CD8-positive, alpha-beta T cell (primary cell): ENCODE measurements at places on chromosomes 3 and 15.

DNA sequence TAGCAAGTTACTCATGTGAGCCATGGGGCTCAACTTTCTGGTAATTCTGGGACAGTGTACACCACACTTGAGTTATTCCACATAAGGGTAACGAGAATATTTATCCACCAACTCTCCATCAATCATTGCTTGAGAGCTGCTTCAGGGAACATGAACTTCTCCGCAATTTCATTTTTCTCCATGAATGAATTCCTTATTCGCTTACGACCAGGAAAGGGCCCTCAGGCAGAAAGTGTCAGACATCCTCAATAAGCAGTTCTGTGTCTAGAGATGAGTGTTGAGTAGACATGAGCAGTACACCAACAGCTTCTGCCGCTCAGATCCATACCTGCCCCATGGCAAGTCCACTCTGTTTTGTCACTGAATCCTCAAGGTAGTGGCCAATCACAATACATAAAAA lies 24.8 kb upstream of the IQCF2 start:
- DNase-seq = no peak

DNA sequence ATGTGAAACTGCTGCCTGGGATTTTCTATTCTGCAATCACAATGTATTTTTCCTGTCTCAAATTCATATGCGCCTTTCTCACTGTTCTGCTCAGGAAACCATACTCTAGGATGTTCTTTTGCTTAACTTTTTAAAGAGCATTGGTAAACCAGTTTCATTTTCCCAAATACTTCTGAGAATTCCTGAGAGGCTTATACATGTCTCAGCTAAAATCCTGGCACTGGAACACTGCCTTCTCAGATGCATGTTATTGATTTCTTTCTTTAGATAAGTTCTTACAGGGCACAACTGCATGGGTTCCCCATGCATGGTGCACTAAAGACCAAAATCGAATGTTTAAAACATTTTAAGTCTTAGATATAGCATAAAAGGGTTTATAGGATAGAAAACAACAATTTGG lies 178.3 kb upstream of the PLSCR5 start:
- no peak for DNase-seq

DNA sequence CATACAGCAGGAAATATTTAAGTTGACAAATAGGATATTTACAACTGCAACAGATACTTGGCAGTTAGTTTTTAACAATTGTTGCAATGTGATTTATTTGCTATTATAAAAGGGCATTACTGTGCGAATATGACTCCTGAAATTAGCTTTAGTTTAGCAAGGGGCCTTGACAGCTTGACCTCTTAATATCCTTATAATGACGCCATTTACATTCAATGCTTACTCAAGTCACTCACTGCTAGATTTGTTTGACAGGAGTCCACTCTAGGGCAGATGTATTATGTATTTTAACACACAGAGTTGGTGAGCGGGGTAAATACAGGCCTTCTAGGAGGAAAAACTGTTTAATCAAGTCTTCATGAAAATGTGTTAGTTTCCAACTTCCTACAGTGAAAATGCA lies 58.1 kb upstream of the C15orf61 start:
- DNase-seq = no peak

GRCh38 chr3:184229394-184230080 lies at the start of gene VWA5B2:
Gene VWA5B2, plus strand, starts transcription at chr3:184229585. Its CDS starts 944 bp downstream, at chr3:184230529.
- DNase-seq = peak; percentile 89

- no peak for DNase-seq
Observed at GRCh38 chr15:80041494-80042253, 17.8 kb upstream of the ZFAND6 start.

DNA sequence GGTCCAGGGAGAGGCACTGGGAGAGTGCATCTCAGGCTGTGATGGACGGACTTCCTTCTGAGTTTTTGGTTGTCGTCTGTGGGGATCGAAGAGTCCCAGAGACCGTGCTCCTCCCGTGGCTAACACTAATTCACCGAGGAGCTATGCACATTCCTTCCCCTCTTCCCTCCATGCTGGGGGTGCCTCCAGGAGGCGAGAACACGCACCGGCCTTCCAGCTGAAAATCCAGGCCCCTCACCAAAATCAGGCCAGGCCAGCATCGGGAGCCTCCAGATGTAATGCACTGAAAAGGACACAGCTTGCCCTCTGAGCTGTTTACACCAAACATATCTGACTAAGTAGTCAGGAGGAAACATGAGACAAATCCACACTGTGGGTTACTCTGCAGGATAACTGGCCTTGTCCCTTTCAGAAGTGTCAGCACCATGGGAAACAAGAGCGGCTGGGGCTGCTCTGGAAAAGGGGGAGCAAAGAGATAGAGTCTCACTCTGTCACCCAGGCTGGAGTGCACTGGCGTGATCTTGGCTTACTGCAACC lies 5.5 kb downstream of the RNU5B-1 start:
- no peak for DNase-seq
